ENCODE measurements at places on chromosomes 2 and 18. TPM values are rescaled to one million over a fixed set of nuclear protein-coding genes. Genes with fewer than 3 reads are reported as not detected.

DNA sequence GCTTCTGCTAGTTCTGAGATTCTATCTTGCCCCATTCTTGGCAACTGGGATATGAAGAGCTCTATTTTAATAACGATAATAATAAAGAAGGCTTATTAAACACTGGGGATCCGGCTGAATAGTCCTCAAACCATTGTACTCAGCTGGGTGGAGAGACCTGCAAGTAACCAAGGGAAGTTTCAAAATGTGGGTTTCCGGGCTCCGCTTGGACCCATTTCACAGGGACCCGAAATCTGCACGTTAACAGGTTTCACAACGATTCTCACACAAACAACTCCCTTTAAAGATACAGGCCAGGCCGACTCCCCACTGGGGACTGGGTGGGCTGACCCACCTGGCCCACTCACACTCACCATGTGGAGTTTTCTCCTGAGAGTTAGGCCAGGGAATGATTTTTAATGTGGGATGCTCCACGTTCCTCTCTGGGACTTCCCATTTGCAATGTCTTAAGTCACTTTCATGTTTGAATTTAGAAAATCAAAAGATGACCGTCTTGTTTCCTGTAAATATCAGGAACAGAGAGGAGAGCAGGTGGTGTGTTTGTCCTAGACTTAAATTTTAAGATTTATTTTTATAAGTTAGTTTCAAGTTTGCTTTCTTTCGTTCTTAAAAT lies 96.3 kb downstream of the SH3RF3 start:
- no peak for ATAC-seq

DNA sequence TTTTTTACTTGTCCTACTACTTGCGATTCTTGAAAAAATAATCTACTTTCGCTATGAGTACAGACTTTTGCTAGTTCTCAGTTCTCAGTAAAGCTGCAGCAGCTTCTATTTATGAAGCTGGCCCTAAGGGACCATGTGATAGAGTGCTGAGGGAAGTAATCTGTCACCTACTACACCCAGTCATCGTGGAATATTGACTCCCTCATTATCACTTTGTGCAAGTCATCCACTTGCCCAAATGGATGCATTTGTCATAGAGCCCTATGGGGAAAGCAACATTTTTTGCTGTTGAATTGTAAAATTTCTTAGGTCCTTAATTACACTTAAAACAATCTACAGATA lies 1919.8 kb downstream of the SUCLG1 start:
- peak; percentile 100 for ATAC-seq

DNA sequence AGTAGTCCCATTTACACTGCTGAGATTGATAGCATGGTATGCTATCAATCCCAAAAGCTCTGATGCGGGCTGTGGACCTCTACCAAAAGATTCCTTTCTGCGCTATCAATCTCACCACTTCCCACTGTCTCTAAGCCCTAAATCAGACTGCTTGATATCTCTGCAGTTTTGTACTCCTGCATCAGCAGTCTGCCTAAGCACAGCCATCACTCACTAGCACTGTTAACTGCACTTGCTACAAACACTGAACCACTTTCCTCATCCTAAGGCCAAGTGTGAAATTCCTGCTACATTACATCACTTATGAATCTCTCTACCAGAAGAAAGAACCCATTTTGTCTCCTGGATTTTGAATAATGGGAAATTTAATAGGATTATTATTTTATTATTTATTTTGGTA lies 237.0 kb downstream of the HNMT start:
- peak; percentile 84 for ATAC-seq

MAPRE3 gene
- total RNA-seq = 12.1 TPM

RGPD8 gene
- 17.8 TPM for total RNA-seq

TRIP12 gene
- 102 TPM for total RNA-seq

Data from motor neuron (in vitro differentiated cells).